ENCODE measurements at places on chromosomes 7 and 10.

DNA sequence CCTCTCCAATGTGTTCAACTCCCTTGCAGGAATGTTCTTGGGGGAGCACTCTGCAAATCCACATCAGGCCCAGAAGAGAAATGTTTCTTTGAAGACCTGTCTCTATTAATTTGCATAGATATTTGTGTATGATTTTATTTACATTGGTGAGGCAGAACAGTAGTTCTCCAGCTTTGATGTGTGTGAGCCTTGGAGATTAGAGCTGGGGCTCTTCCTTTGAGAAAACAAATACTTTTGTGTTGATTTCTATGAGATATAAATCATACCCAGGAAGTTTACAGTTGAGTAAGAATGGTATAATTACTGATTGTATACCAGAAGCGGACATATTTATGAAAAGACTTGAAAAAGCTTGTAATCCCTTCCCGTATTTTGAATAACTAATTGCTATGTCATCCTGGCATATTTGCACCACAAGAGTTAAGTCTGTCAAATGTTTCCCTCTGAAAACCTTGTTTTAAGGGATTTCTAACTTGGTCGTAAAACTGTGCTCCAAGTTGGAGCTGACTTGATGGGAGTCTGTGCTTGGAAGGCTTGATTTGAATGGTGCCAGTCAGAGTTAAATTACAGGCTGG, 468.5 kb downstream of the LRMDA start:
- DNase-seq, result no peak

- no peak for DNase-seq
Measured at GRCh38 chr7:755413-755805, 28.3 kb upstream of the PRKAR1B start.

DNA sequence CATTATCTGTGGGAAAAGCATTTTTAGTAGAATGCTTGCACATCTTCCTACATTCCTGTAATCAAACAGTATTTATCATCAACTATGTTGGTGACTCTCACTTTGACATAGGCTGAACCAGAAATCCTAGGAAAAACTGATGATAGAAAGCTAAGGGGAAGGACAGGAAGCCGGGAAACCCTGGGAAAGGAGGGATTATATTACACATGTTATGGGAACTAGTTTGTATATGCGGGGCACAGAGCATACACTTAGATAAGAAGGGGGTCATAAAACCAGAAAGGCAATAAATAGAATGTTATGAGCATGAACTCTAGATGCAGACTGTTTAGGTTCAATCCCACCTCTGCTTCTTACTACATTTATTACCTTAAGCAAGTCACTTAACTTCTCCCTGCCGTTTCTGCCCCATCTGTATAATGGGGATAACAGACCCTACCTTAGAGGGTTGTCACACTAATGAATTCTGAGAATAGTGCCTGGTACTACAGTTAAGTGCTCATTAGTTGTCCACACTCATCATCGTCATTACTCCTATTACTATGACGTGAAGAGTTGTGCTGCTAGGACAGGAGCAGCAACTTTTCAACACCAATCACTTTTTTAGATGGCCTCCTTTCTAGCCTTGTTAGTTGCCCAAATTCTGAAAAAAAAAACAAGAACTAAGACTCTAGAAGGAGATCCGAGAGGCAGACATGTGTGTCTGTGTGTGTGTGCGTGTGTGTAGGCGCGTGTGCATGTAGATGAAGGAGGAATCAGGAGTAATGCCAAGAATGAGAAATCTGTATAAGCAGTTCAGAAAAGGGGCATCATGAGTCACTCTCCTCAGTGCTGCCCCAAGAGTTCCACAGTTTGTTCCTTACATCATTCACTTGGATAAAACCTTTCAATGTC, 52.2 kb downstream of the KMT2C start:
- no peak for DNase-seq

- DNase-seq, result no peak
Measured at GRCh38 chr10:128950916-128951275, 516.1 kb upstream of the MGMT start.

- no peak for DNase-seq
Measured at GRCh38 chr10:124659380-124659779, 84.8 kb downstream of the FAM53B start.

- DNase-seq, result no peak
Measured at GRCh38 chr10:96606946-96607345, 20.1 kb upstream of the TM9SF3 start.

- DNase-seq, result no peak
Measured at GRCh38 chr7:572416-573268, 53.0 kb upstream of the PDGFA start.

- no peak for DNase-seq
Measured at GRCh38 chr7:50826371-50827172, 43.9 kb upstream of the GRB10 start.

- no peak for DNase-seq
Measured at GRCh38 chr7:401495-401894, 111.5 kb downstream of the FOXL3 start.

GRCh38 chr7:82413237-82413636, 30.3 kb downstream of the CACNA2D1 start:
- no peak for DNase-seq

DNA sequence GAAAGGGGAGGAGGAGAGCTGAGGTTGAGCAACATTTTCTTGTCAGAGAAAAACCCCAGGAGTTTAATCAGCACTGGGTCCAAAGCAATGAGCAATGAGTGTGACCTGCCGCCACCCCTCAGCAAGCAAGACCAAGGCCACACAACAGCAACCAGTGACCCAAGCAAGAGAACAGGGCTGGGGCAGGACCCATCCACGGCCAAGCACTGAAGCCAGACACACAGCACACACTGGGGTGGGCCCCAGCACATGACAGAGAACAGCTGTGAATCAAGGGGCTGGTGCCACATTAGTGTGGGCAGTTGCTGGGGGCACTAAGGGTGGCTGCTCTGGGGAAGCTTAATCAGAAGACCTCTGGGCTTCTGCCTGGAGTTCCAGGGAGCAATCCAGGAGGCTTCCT, 16.2 kb downstream of the TMEM72 start:
- no peak for DNase-seq

GRCh38 chr10:31679936-31680335, 248.7 kb downstream of the ARHGAP12 start:
- no peak for DNase-seq

- no peak for DNase-seq
Measured at GRCh38 chr10:72472306-72472705, 117.6 kb upstream of the DNAJB12 start.

DNA sequence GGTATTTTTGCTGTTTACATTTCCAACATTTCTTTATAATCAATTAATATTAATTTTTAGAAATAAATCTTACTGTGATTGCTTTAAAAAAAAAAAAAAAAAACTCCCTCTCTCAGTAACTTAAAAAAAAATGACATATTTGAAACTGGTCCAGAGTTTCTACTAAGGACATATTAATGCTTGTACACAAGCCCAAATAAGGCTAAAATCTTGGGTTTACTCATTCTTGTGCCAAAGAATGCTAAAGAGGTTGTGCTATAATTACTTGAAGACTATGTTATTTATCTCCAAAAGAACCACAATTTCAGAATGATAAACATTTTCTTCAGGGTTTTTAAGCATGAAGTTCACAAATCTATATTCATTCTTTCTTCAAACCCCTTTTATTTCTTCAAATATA, 39.4 kb upstream of the PHF14 start:
- DNase-seq, result no peak

- no peak for DNase-seq
Measured at GRCh38 chr10:107653832-107654287, 489.4 kb upstream of the SORCS1 start.

Data from activated effector memory CD4-positive, alpha-beta T cell treated with Interleukin-2 at 50 U/mL for 16 hours (primary cell).